Pons (tissue), 1 donor: ENCODE measurements at places on chromosomes 3 and 15.

DNA sequence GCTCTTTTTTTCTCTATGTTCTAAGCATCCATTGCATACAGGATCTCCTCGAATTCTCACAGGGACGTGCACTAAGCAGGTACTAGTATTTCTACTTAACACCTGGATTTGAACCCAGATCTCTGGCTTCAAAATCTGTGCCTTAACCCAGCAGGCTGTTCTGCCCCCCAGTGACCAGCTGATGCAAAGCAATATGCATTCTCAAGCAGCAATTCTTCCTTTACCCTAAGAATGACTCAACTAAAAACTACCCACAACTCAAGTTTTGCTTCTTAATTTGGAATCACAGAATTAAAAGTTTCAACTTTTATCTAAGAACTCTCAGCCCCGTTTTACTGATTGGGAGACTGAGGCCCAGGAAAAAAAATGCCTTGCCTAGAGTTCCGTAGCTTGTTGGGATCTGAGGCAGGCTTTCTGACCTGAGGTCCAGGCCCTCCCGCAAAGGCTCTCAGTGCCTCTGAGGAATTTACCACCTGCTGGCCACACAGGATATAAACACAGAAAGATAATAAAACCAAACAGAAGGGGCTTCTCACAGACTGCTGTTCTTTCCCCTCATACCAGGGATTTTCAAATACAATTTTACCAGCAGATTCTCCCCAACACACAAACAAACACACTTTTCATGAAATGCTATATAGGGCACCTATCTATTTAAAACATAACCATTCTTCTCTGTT, 115.4 kb upstream of the RAD18 start:
- DNase-seq = no peak

- DNase-seq = peak; percentile 7
Observed at GRCh38 chr3:73637042-73637441, 12.3 kb upstream of the PDZRN3 start.

GRCh38 chr15:93041159-93041547, 47.9 kb downstream of the RGMA start:
- DNase-seq = no peak

GRCh38 chr15:74414603-74415338, 19.0 kb downstream of the SEMA7A start:
- DNase-seq = no peak

GRCh38 chr3:66154444-66154861, 66.3 kb upstream of the SLC25A26 start:
- DNase-seq = no peak

- no peak for DNase-seq
Observed at GRCh38 chr3:11604139-11604892, 39.4 kb downstream of the VGLL4 start.

- peak; percentile 9 for DNase-seq
Observed at GRCh38 chr15:34647569-34648293, 64.3 kb upstream of the GOLGA8B start.

DNA sequence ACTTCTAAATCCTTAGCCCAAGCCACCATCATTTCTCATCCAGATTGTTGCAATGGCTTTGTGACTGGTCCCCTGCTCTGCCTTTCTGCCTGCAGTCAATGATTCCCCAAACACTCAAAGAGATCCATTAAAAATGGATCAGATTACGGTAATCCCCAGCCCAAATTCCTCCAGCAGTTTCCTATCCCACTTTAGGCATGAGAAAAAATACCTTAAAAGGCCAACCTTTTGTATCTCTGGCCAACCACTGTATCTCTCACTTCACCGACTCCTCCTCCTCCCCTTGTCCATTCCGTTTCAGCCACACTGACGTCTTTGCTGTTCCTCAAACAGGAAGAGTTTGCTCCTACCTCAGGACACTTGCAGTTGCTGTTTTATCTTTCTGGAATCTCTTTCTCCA, 20.9 kb upstream of the IL1RAP start:
- no peak for DNase-seq

DNA sequence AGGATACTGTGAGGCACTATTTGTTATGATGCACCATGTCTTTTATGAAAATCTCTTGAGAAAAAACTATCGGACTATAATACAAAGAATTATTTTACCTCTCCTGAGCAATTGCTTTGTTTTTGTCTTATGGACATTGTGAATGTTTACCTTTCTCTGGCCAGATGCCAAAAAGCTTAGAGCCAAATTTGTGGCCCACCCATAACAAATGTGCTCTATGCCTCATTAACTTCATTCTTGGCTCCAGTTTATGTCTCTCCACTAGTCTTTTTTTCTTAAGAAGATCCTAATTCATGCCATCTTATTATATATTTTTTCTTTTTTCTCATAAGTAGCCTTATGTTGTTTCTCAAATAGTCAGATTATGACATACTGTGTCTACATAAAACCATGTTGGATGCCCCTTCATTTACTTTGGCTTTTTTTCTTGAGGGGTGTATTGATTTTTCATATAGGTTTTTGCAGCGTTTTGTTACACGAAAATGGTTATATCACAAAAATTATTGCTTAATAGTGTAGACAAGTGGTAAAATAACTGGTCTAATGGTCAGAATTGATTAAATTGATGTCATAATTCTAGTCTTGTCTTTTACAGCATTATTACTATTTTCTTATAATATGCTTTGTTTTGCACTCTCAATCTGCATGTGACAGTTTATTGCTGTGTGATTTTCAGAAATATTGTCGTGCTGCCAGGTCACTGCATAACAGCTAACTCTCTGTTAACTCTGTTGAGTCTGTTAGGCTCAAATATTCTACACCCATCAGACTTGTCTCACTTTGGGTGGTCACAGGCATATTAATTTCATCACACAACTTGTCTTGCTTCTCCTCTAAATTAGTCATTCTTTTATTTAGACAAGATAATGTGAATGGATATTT, 18.2 kb downstream of the SENP8 start:
- DNase-seq = no peak

GRCh38 chr15:51757450-51757849, 6.1 kb downstream of the TMOD2 start:
- no peak for DNase-seq

- DNase-seq = no peak
Observed at GRCh38 chr3:62318365-62318751, 55.0 kb downstream of the FEZF2 start.
